ENCODE measurements at places on chromosomes 3 and 15.

DNA sequence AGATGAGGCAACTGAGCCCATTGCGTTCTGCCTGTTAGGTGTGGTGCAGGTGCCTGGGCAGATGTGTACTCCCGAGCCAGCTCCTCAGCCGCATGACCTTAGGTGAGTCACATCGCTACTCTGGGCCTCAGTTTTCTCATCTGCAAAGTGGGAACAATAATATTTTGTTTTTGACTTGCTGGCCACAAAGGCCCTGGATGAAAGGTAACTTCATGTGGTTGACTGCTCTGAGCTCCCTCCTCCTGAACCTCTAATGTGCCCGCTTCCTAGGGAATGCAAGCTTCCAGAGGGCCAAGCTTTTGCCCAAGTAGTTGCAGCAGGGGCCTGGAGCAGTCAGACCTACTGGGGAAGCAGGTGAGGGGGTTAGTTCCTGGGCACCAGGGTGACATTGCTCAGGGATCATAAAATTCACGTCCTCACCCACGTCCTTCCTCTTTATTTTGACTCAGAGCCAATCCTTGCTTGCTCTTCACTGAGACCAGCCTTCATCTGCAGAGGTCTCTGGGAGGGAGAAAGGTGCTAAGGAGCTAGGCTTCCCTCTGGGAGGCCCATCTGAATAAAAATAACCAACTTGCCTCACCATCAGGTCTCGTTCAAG lies 149.0 kb upstream of the TLE3 start:
- no peak for DNase-seq

DNA sequence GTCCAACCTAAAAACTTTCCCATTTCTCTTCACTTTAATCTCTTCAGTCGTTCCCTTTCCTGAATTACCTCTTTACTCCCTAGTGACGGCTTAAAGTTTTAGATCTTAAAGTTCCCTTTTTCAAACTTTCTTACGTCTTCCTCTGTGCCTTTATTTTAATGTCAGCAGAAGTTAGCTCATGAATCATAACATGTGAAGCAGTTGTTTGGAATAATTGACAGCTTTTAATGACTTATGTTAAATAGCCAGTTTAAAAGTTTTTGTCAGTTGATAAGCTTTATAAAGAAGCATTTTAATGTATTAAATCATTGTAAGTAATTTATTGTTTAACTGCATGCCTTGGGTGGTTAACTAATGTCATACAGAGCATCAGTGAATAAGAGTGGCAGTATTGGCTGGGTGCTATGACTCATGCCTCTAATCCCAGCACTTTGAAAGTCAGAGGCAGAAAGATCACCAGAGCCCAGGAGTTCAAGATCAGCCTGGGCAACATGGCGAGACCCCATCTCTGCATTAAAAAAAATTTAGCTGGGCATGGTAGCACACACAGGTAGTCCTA lies 33.9 kb downstream of the PIK3CA start:
- DNase-seq, result no peak

- no peak for DNase-seq
Observed at GRCh38 chr3:46283881-46284450, 41.7 kb downstream of the CCR3 start.

DNA sequence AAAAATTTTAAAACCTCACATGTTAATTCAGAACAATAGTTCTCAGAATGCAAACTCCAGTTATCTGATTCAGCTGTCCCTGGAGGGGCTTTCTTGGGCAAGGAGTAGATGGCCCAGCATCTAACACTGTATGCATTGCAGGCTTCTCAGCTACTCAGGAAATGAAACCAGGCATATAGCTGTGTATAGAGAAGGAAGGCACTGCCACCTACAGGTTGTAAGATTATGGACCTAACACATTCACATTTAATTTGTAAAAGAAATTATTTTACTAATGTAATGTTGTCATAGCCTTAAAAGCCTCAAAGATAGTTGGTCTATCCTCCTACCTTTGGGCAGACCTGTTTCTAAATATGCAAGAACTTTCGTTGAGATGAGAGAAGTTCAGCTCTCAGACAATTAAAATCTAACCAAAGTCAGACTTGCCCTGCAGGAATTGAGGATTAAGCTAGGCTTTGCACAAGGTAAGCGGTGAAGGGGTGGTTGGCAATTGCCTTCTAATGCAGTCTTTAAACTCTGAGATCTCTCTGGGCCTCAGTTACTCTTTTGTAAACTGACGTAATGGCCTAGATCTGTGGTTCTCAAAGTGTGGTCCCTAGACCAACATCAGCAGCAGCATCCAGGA lies 132.8 kb upstream of the SLC24A5 start:
- DNase-seq, result no peak

DNA sequence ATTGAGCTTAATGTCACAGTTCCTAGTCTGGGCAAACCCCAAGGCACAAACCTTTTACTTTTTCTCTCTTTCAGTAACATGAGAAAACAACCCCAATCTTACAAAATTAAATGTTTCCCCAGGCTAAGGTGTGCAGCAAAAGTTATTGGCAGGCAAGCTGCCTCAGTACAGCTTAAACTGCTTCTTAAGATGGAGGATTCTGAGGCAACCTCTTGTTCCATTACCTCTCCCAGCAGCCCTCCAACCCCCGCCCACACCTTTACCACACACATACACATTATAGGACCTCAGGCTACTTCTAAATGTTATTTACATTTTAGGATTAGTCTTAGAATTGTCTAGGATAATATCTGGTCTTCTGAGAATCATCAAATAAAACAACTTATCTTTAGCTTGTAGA lies 22.3 kb upstream of the CBLB start:
- no peak for DNase-seq

- no peak for DNase-seq
Observed at GRCh38 chr3:54783611-54784010, 144.2 kb downstream of the LRTM1 start.

- DNase-seq, result no peak
Observed at GRCh38 chr15:26365077-26365476, 407.8 kb downstream of the GABRB3 start.
